Karpas-422 (cell line): ENCODE measurements at places on chromosomes 2 and 18. TPM values are rescaled to one million over a fixed set of nuclear protein-coding genes. Genes with fewer than 3 reads are reported as not detected.

- no peak for DNase-seq
These were observed 21.6 kb upstream of the FLACC1 start for GRCh38 chr2:201378496-201379397.

- DNase-seq = no peak
These were observed 179.4 kb downstream of the INHBB start for GRCh38 chr2:120525056-120526046.

GRCh38 chr2:85243101-85244072, 84.4 kb downstream of the TGOLN2 start:
- peak; percentile 82 for DNase-seq

DNA sequence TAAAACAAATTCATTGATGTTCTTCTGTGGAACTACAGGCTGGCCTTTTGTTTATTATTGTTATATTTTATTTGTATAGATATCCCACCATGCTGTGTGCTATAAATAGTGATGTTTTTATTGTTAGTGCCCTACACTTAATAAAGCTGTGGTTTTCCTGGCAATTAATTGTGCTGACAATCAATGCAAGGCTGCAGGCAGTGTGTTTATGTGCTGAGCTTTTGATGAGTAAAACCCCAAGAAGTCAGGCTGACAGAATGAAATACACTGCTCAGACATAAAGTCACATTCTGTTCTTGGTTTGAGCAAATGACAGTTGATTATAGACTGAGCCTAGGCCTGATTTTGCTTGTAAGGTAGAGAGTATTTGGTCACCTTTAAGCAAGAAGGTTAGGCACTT, 362.7 kb downstream of the CPS1 start:
- DNase-seq = no peak

OXER1 gene
- total RNA-seq = not detected in 2 replicates
